Ovary (tissue), 10 donors: ENCODE measurements at places on chromosomes 7 and 10. TPM values are rescaled to one million over a fixed set of nuclear protein-coding genes. Genes with fewer than 3 reads are reported as not detected.

DNA sequence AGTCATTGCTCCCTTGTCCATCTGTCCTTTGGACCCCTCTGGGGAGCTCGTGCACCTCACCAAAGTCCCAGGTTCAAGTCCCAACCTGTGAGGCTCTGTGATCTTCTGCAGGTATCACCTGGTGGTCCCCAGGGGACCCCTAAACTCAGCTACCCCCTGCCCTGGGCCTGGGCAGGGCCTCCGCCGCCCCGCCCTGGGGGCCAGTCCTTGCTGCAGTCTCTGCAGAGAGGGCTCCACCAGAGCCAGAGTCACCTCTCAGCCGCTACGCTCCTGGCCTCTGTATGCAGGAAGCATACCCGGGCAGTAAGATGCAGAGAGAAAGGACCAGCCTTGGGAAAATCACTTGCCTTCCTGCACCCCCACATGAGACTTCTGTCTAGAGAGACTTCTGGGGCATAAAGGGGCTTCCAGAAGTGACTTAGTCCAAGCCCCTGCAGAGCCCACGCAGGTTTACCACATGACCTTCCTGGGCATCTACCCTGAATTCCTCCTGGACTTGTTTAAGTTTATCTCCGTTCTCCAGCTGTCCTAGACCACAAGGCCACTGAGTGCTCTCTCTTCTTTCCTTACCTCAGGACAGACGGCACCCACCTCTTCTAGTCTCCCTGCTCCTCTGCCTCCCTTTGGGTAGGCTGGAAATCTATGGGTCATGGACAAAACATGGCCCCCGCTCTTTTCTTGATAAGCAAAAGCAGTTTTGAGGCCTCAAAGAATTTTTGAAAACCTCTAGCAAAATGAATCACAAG, 21.2 kb downstream of the CALML5 start:
- no peaks in the 10 kb centered on the region for H3K36me3 ChIP-seq
- H3K4me1 ChIP-seq, result no peaks in the 10 kb centered on the region
- no peaks in the 10 kb centered on the region for H3K27me3 ChIP-seq
- DNase-seq, result no peak
- no peak overlapping the region for H3K27ac ChIP-seq
- H3K4me3 ChIP-seq, result no peak overlapping the region

- no peaks in the 10 kb centered on the region for H3K36me3 ChIP-seq
- no peak for DNase-seq
- H3K4me3 ChIP-seq, result no peak overlapping the region
Observed at GRCh38 chr10:70118196-70118595, 14.4 kb downstream of the AIFM2 start.

Gene HSPA14
- 8.1 TPM for total RNA-seq

DNA sequence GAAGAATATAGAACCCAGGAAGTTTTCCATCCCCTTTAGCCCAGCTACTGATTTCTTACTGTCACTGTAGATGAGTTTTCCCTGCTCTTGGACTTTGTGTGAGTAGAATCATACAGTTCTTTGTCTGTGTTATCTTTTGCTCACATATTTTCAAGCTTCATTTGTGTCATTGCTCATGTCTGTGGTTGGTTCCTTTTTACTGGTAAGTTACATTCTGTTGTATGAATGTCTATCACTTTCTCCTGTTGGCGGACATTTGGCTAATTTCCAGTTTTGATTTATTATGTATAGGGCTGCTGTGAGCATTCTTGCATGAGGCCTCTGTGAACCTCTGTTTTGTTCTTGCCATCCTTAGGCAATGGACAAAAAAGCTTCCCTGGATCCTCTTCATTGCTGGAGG, 5.3 kb downstream of the GLRX3 start:
- H3K4me3 ChIP-seq, result no peak overlapping the region
- no peak overlapping the region for H3K27ac ChIP-seq
- no peaks in the 10 kb centered on the region for H3K36me3 ChIP-seq
- no peak for DNase-seq

DNA sequence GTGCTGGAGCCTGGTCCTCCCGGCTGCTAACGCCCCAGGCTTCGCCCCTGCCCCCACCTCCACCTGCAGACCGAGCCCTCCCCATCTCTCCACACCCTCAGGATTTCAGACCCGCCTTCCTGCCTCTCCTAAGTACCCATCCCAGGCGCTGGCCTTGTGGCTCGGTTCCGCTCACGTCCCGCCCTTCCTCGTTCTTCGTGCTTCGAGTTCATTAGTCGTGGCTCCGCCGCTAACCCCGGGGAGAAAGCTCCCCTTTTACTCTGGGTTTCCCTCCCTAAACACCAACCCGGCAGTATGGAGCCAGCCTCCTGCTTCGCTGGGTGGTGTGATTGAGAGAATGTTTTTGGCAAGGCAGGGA, 11.2 kb downstream of the EMX2 start:
- no peaks in the 10 kb centered on the region for H3K36me3 ChIP-seq
- DNase-seq, result no peak
- peak overlapping the region; percentile 37 for H3K4me3 ChIP-seq
- no peaks in the 10 kb centered on the region for H3K27me3 ChIP-seq

DNA sequence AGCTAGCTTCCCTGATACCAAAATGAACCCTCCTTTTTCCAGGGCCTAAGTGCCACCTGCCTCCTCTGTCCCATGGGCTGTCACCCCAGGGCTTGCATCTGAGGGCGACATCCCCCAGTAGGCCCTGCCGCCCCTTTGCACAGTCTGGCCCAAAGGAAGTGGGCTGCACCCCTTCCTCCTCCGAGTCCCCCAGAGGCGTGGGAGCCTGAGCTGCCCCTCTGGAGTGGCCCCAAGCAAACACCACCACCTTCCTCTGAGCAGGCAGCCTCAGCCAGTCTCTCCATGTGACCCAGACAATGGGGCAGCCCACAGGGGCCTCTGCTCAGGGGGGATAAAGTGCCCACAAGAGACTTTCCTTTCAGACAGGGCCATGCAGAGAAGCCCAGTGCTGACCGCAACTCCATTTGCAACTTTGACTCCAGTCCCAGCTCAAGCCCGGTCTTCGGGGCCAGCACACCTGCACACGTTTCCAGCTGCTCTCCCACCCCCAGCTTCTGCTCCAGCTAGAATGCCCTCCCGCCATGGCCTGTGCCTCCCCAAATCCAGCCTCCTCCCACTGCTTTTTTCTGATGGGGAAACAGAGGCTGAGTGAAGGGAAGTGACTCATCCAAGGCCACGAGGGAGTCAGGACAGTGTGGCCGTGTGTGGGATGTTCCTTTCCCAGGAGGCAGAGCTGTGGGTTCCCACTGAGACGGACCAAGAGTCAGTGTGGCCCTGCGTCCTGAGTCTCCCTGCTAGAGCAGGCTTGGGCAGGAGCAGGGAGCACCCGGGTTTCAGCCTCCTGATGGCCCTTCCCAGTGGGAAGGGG, 111.9 kb downstream of the ZMIZ1 start:
- no peak for DNase-seq
- H3K27ac ChIP-seq, result peak overlapping the region; percentile 88
- H3K36me3 ChIP-seq, result no peaks in the 10 kb centered on the region
- H3K27me3 ChIP-seq, result no peaks in the 10 kb centered on the region
- peaks cover 71% of the 10 kb centered on the region for H3K4me1 ChIP-seq
- no peak overlapping the region for H3K4me3 ChIP-seq

Gene GOLGA7B
- total RNA-seq, result not detected

GRCh38 chr10:96642973-96643372, 56.2 kb upstream of the TM9SF3 start:
- DNase-seq, result no peak
- no peak overlapping the region for H3K4me3 ChIP-seq
- H3K4me1 ChIP-seq, result no peaks in the 10 kb centered on the region
- no peak overlapping the region for H3K27ac ChIP-seq
- H3K36me3 ChIP-seq, result no peaks in the 10 kb centered on the region
- no peaks in the 10 kb centered on the region for H3K27me3 ChIP-seq

DNA sequence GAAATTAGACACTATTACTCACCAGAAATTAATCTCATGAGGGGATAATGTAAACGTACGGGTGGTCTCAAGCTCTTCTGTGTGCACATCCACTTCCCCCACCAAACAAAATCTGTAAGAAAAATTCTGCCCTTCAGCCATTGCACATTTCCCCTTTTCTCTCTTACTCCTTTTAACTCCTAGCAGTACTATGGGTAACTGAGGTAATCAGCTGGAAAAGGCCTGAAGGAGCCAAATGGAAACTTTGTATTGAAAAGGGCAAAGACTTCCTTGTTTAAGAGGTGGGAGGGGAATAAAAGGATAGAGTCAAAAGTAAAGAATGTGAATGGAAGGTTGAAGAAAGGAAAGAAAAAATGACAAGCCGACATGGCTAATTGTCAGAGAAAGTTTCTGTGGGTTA, 273.8 kb downstream of the RNLS start:
- no peaks in the 10 kb centered on the region for H3K27me3 ChIP-seq
- H3K36me3 ChIP-seq, result no peaks in the 10 kb centered on the region
- H3K4me3 ChIP-seq, result no peak overlapping the region
- no peak for DNase-seq
- no peak overlapping the region for H3K27ac ChIP-seq

Gene INHBA
- total RNA-seq, result 8.8 TPM

DNA sequence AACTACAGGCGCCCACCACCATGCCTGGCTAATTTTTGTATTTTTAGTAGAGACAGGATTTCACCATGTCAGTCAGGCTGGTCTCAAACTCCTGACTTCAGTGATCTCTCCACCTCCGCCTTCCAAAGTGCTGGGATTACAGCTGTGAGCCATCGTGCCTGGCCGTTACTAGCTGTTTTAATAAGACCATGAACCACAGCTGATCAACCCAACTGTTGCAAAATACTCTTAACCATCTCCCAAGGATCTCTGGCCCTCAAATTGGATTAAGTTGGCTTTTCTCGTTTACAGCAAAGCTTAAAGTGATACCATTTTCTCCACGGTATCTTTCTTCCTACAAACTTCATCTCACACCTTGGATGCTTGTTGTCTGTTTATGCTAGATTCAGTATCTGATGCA, 18.3 kb downstream of the ZFAND2A start:
- no peak overlapping the region for H3K27ac ChIP-seq
- no peaks in the 10 kb centered on the region for H3K27me3 ChIP-seq
- no peaks in the 10 kb centered on the region for H3K36me3 ChIP-seq
- H3K4me3 ChIP-seq, result no peak overlapping the region
- H3K4me1 ChIP-seq, result peaks cover 3% of the 10 kb centered on the region

DNA sequence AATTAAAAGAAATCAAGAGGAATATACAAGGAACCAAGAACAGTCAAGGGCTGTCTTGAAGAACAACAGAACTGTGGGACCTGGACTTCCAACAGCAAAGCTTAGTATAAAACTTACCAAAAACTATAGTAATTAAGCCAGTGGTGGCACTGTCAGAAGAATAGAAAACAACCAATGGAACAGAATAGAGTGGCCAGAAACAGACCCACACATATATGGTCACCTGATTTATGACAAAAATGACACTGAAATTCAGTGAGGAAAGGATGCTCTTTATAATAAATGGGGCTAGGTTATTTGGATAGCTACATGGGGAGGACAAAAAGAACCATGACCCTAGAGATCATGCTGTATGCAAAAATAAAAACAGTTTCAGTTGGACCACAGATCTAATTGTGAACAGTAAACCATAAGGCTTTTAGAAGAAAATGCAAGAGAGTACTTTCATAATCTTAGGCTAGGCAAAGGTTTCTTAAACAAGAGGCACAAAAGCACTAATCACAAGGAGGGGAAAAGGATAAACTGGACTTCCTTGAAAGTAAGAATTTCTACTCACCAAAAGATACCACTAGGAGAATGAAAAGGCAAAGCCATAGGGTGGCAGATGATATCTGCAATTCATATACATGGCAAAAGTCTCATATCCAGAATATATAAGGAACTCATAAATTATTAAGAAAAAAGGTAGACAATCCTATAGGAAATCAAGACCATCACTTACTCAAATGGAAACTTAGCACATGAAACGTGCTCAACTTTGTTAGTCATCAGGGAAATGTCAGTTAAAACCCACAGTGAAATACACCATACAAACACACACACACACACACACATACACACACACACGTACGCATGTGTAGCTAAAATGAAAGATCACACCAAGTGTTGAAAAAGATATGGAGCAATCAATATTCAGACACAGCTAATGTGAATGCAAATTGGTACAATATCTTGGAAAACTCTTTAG, 20.8 kb downstream of the HYCC1 start:
- no peaks in the 10 kb centered on the region for H3K36me3 ChIP-seq
- no peaks in the 10 kb centered on the region for H3K4me1 ChIP-seq
- no peak for DNase-seq
- H3K4me3 ChIP-seq, result no peak overlapping the region
- H3K27ac ChIP-seq, result no peak overlapping the region

- H3K27me3 ChIP-seq, result no peaks in the 10 kb centered on the region
- DNase-seq, result no peak
- H3K4me1 ChIP-seq, result no peaks in the 10 kb centered on the region
- H3K27ac ChIP-seq, result no peak overlapping the region
- H3K4me3 ChIP-seq, result no peak overlapping the region
- H3K36me3 ChIP-seq, result no peaks in the 10 kb centered on the region
Observed at GRCh38 chr7:157441023-157441399, 104.2 kb downstream of the DNAJB6 start.

- no peak overlapping the region for H3K4me3 ChIP-seq
- H3K27ac ChIP-seq, result no peak overlapping the region
- DNase-seq, result no peak
- H3K36me3 ChIP-seq, result no peaks in the 10 kb centered on the region
- H3K27me3 ChIP-seq, result no peaks in the 10 kb centered on the region
Observed at GRCh38 chr7:34249192-34249591, 343.9 kb downstream of the BMPER start.
